ENCODE measurements at places on chromosomes 16 and 17.

DNA sequence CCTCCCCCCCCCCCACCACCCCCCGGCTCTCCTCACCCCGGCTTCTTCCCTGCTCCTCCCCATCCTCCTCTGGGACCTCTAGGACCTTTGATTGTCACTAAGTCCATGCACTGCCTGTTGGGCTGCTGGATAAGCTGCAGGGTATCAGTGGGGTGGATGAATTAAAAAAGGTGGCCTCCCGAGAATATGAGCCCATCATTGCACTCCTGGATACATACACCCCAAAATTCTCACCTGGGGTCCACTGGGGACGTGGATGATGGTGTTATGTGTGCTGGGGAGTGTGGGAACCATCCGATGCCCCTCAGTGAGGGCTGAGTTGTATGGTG is 88.8 kb downstream of the IRF8 start:
- no peak for DNase-seq

DNA sequence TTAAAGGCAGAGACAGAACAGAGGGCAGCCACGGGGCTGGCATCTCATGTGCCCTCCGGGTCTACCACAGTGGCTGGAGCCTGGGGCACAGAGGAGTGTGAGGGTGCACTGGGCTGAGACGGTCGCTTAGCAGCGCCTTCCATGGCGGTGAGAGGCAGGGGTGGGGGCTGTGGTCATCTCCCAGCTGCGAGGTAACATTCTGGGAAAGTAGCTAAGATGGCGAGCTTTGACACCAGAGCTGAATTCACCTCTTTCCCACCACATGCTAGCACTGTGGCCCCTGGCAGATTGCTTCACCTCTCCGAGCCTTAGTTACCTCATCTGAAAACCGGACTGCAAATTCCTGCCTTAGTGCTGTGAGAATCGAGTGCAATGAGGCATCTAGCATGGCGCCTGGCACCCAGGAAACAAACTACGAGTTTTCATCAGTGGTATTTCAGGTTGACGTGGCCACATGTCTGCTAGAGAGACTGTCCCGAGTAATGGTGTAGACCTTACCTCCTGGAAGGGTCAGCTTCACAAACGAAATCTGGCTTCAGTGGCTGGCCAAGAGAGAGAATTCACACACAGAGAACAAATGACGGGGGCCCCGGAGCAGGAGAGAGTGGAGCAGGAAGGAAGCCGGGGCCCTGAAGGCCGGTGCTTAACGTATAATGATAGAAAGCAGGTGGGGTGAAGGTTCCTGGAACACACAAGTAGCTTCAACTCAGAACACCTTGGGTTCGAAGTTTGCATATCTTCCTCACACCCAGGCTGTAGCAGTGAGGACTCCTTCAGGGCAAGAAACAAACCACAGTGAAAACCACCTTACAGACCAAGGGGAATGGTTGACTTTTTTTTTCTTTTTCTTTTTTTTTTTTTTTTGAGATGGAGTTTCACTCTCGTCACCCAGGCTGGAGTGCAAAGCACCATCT is 63.9 kb upstream of the RPH3AL start:
- no peak for DNase-seq

DNA sequence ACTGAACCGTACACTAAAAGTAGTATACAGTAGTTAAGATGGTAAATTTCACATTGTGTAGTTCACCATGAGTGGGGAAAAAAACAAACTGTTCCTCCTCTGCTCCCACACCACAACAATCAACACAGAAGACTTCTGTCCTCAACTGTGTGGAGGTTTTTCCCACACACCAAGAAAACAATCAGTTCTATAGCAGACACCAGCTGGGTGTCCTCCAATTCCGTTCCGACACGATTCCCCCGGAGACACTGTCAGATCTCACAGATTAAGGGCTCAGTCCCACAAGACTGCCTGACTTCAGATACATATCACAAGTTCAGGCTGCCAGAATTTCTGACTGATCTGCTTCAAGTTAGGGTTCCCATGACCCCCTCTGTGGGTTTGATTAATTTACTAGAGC is 31.8 kb downstream of the BBS2 start:
- no peak for DNase-seq

DNA sequence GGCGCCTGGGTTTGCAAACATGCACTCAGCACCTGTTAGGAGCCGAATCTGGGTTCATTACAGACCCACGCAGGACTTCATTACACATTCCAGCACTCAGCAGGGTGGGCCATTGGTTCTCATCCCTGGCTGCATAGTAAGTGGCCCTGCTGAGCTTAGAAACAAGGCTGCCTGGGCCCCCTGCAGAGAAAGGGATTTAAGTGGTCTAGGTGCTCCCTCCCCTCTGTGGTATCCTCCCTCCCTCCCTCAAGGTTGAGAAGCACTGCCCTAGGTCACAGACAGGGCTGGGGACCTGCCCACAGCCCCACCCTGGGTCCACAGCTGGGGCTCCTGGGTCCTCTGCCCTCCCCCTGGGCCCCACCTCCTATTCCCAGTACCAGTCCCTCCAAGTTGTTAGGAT is 28.3 kb downstream of the WNT3 start:
- DNase-seq, result no peak

DNA sequence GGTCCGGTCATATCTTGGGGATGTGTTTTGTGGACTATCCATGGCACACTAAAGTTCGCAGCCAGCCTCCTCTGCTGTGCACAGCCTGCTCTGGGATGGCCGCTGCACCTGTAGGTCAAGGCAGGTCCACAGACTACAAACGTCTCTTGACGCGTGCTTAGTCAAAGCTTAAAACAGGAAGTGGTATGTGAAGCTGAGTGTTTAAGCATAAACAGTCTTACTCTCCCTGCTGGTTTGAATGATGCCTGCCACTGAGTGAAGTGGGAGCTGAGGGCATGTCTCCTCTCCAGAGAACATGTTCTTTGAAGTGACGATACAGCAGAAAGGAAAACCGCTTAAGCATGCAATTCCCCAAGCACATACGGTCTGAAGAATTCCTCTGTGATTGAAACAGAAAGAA is 365.6 kb downstream of the SLC39A11 start:
- no peak for DNase-seq

DNA sequence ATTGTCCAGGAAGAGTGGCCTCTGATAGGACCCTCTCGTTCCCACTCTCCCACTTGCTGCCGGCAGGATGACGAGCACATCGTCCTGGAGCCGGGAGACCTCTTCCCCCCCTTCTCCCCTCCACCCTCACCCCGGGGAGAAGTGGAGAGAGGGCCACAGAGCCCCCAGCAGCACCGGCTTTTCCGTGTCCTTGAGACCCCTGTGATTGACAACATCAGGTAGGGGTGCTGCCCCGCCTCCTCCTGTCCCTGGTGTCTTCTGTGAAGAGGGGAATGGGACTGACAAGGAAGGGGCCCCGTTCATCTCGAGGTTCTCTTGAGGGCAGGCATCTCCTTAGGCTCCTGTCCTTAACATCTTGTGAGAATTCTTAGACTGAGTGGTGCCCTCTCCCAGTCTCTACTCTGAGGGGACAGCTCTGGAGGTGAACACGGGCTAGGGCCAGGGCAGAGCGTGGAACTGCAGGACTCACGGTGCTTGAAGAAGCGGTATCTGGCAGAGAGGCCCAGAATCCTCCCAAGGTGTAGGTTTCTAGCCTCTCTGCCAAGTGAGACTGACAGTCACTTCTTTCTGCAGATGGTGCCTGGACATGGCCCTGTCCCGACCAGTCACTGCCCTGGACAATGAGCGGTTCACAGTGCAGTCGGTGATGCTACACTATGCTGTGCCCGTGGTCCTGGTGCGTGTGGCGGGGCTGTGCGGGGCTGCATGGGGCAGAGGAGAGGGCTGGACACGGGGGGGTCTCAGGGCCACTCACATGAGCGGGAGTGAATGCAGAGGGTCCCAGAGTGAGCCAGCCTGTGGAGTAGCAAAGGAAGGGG is 26.4 kb downstream of the CASKIN2 start:
- DNase-seq, result no peak

- no peak for DNase-seq
Observed at GRCh38 chr17:1047879-1048470, 51.0 kb downstream of the TIMM22 start.

GRCh38 chr16:83925095-83925905 is 26.4 kb downstream of the MLYCD start:
- no peak for DNase-seq

- no peak for DNase-seq
Observed at GRCh38 chr17:35568561-35568960, 7.9 kb upstream of the SLFN14 start.

DNA sequence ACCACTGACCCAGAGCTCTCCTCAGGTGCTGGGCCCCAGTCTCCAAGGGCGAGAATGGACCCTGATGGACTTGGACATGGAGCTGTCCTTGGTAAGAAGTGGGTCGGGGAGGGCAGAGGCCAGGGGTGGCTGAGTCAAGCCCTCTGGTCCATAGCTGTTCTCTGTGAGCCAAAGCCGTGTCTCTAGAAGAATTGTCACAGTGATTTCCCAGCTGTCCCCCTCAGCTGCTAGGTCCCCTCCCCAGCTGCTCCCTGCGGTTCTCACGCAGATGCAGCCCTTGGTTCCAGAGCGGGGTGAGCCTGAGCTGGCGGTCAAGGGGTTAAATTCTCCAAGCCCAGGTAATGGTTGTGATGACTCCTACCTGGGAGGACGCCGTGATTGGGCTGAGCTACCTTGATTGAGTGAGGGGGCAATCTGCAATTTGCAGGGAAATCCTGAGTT is 1.3 kb upstream of the NOL3 start:
- no peak for DNase-seq

GRCh38 chr17:32798938-32799337 is 78.0 kb downstream of the MYO1D start:
- no peak for DNase-seq

- DNase-seq, result no peak
Observed at GRCh38 chr16:75053791-75054555, 55.1 kb downstream of the ZNRF1 start.

GRCh38 chr16:12545792-12546342 is 257.8 kb downstream of the CPPED1 start:
- DNase-seq, result no peak

- no peak for DNase-seq
Observed at GRCh38 chr17:48723423-48724250, 652 bp downstream of the PRAC2 start.

DNA sequence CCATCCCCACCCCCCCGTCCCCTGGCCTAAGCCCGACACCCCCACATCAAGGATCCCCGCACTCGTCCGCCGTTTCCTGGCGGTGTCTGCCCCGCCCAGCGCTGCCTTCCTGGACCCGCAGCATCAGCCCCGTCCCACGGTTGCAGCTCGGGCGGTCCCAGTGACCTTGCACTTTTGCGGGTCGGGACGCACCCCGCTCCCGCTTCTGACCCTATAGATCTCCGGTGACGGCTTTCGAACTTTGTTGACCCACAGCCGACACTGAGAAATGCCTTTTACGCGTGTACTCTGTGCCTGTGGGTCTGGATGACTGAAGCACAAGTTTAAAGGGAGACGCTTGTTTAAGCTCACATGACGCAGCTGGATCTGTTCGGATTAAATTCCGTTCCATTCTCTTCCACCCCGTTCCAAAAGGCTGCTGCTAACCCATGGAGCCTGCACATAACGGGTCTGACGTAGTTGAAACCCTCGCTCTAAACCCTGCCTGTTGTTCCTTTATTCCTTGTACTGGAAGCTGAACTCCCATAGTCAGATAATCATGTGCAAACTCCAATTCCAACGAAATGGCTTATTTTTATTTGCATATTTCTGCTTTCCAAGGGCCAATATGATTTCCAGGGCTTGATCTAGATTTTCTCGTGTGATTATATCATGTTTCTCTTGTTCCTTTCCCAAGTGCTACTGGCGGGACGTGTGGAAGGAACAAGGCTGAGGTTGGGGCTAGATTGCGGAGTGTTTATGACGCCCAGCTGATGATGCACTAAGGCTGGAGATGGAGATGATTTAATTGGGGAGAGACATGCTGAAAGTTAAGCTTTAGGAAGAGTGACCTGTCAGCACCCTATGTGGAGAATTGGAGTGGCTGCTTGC is 834 bp downstream of the FLYWCH1 start:
- no peak for DNase-seq

DNA sequence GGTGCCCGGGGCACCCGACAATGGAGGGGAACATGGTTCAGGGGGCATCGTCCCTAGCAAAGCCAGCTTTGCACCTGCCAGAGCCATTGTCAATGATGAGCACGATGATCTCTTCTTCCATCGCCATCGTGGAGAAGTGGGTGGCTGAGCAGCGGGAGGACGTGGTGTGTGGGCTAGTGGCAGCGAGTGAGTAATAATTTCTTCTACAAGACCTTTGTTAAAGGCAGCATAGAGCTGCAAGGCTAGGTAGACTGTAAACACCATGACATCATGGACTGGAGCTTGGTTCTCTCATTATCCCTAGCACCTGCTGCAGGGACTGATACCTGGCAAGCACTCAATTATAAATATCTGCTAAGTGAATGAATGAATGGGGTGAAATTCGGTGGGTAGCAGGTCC is 6.7 kb upstream of the HEATR3 start:
- DNase-seq, result no peak

- no peak for DNase-seq
Observed at GRCh38 chr16:56985288-56985961, 3.9 kb upstream of the NLRC5 start.

GRCh38 chr16:13391337-13391736 is 489.9 kb downstream of the SHISA9 start:
- DNase-seq, result no peak

DNA sequence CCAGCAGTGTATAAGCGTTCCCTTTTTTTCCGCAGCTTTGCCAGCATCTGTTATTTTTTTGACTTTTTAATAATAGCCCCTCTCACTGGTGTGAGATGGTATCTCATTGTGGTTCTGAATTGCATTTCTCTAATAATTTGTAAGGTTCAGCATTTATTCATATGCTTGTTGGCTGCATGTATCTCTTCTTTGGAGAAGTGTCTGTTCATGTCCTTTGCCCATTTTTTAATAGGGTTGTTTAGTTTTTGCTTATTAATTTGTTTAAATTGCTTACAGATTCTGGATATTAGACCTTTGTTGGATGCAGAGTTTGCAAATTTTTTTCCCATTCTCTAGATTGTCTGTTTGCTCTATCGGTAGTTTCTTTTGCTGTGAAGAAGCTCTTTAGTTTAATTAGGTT is 26.9 kb downstream of the PHKB start:
- no peak for DNase-seq

GRCh38 chr16:77324729-77325128 is 110.1 kb downstream of the ADAMTS18 start:
- DNase-seq, result no peak

DNA sequence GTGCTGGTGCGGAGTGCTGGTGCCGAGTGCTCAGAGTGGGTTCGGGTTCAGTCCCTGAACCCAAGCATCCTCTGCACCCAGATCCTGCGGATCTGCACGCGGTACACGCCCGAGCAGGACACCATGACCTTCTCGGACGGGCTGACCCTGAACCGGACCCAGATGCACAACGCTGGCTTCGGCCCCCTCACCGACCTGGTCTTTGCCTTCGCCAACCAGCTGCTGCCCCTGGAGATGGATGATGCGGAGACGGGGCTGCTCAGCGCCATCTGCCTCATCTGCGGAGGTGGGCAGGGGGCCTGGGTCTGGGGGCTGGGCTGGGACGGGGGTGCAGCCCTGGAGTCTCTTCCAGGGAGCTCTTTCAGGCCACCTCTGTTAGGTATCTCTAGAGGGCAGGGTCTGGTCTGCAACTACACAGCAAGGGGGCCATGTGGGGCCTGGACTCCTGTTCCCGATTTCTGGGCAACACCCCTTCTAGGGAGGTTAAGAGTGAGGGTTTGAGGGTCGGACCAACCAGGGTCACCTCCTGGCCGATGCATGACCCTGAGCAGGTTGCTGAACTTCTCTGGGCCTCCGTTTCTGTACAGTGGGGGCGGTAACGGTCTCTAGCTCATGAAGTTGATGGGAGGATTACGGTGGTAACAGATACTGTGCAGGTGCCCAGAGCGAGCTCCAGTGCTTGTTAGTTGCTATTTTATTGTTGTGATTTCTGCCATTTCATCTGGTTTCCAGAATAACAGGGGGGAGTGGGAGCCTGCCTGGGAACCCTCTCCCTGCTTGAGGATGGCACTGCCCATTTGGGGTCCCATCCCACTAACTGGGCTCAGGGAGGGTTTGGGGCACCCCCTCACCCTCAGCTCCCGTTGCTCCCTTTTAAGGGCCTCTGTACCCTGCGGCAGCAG is 10.1 kb downstream of the GJD3 start:
- no peak for DNase-seq
